ENCODE measurements at places on chromosomes 3 and 15.

GRCh38 chr15:38323895-38324294 lies 71.3 kb downstream of the SPRED1 start:
- no peak for DNase-seq

DNA sequence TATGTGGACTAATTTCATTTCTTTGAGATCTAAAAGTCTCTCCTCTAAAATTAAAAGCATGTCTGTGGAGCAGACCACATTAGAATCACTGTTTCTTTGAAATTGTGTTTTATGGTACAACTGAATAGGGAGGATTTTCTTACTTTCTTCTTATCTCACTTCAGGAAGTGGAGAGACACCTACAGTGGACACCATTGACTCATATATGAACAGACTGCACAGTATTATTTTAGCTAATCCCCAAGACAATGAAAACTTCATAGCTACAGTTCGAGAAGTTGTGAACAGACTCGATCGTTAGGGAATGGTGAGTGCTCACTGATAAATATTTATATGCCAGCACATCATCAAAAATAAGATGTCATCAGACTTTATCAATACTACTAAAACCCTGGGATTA lies 58.3 kb downstream of the HMG20A start:
- no peak for DNase-seq

GRCh38 chr3:129564981-129565644 lies 22.1 kb downstream of the H1-8 start:
- no peak for DNase-seq

- DNase-seq: no peak
Measured at GRCh38 chr3:157111518-157111917, 48.4 kb downstream of the CCNL1 start.

DNA sequence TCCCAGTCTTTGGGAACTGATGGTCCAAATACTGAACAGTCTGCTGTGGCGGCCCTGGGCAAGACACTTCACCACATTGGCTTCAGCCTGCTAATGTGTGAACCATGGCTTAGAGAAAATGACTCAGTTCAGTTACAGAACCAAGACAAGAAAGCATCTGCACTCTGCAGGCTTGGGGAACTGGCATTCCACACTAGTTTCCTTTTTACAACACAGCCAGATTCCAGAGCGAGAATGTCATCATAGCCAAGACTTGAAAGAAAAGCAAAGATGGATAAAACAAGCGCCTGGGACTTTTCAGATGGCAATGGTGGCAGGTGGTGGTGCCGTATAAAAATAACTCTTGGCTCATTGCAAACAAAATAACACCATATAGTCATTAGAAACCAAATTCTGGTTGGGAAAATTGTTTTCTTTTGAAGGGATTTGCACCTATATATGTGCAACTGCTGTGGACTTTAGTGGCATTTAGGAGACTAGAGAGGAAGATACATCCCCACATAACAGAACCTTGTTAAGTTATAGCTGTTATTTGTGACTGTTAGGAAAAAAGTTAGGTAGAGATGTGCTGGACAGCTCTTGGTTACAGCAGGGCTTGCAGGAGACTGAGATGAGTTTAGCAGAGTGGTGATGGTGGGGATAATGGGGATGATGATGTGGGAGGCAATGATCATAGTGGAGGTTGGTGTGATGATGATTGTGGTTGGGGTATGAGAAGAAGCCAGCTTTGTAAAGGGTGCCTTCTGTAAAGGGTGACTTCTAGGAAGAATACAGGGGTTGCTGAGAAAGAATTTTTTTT lies 273.6 kb downstream of the THRB start:
- no peak for DNase-seq

DNA sequence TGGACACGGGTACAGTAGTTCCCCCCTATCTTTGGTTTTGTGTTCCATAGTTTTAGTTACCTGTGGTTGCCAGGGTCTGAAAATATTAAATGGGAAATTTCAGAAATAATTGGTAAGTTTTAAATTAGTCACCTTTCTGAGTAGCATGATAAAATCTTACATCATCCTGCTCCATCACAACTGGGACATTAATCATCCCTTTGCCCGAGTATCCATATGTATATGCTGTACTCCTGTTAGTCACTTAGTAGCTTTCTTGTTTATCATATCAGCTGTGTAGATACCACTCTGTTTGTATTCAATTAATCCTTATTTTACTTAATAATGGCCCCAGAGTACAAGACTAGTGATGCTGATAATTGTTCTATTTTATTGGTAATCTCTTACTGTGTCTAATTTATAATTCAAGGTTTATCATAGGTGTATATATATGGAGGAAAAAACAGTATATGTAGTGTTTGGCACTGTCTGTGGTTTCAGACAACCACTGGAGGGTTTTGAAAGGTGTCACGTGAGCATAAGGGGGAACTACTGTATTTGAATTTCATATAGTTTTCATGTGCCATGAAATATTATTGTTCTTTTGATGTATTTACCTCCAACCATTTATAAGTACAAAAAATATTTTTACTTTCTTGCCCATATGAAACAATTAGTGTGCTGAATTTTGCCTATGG lies 41.4 kb downstream of the CTDSPL2 start:
- no peak for DNase-seq

DNA sequence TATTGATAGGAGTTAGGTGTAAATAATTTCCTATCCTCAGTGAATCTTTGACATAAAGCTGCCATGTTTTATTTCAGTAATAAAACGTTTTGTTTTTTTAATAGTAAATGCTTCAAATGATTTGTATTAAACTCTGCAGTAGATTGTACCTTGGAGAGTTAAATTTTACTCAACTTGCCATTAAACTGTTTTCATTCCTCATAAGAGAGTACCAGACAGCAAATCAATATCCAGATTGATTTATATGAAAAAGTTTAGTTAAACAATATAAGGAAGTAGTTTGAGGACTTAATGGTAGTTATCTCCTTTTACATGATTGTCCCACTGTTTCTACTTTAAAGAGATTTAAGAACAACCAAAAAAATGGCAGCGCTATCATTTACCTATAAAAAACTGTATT lies 18.4 kb downstream of the ALDH1A2 start:
- DNase-seq: no peak

DNA sequence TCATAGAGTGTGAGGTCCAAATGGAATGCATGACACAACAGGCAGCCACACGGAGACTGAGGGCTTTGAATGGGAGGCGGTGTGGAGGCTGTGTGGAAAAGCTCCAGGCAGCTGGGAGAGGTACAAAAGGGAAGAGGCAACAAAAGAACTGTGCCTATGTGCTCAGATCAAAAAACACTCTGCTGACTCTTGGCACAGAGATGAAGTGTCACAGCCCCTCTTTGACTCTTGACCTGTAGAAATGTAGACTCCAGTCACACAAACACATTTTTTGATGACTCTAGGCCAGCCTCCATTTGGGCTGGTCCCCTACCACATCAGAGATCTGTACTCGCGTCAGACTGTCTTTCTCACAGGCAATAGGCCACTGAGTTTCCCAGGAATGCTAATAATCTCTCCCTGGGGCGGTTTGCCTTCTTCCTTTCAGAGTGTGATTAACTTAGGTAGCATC lies 456.0 kb downstream of the TUSC7 start:
- DNase-seq: no peak

DNA sequence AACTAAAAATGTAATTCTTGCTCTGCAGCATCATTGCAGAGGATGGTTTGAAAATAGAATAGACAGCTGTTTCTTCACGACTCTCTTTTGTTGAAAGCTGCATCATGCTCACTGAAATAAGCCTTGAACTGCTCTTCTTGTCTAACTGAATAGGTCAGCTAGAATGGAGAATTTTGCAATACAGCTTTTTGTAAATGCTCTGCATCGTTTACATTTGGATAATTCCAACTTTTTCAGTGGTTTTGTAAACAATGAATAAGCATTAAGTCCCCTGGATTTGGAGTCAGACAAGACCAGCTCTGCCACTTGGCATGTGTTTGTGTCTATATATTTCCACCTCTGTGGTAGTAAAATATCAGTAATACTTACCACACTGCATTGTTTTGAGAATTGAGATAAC lies 95.2 kb downstream of the PLSCR2 start:
- DNase-seq: no peak

- DNase-seq: no peak
Measured at GRCh38 chr15:48064421-48064820, 56.4 kb upstream of the SLC24A5 start.

- no peak for DNase-seq
Measured at GRCh38 chr15:58985443-58985842, 2.0 kb upstream of the RNF111 start.

DNA sequence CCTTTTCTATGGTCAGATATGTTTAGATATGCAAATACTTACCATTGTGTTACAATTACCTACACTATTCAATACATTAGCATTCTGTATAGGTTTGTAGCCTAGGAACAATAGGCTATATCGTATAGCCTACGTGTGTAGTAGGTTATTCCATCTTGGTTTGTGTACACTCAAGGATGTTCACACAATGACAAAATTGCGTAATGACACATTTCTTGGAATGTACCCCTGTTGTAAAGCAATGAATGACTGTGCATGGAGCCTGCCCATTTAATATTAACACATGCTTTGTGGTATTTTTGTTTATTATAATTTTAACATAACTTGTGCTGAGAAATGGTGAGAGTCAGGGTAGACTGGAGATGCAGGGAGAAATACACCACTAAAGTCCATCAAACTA lies 154.9 kb downstream of the LEKR1 start:
- no peak for DNase-seq

DNA sequence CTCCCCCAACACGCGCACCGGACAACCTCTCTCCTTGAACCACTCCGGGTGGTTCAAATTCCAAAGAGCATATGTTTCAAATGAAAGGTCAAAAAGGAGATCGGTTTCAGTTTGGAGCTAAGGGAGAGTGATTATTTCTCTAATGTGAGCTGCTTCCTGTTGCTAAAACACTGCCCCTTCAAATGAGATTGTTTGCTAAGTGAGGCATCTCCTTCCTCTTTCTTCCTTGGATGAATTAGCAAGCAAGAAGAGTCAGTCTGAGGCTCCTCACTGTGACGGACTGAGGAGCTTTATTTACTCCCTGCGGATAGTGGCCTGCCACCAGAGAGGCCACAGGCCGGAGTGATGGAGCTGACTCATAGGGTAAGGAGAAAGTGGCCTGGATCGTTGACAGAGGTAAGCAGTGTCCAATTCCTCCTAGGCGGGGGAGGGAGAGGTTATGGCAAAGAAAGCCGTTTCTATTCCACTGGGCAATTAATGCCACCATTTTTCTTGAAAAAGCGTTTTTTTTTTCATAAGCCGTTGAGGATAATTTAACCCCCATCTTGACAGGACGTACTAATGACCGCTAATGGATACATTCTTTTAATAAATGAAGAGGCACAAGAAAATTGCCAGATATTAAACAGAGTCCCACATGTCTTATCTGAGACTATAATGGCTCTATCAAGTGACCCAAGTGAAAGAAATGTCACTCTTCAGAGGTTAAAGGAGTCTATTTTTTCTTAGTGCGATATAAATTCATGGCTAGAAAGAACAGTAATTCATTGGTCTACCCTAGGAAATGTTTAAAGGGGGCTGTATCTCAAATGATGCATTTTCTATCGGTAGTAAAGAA lies 167.0 kb upstream of the ANKRD28 start:
- DNase-seq: no peak

GRCh38 chr15:58477170-58477569 lies 45.4 kb downstream of the LIPC start:
- no peak for DNase-seq

DNA sequence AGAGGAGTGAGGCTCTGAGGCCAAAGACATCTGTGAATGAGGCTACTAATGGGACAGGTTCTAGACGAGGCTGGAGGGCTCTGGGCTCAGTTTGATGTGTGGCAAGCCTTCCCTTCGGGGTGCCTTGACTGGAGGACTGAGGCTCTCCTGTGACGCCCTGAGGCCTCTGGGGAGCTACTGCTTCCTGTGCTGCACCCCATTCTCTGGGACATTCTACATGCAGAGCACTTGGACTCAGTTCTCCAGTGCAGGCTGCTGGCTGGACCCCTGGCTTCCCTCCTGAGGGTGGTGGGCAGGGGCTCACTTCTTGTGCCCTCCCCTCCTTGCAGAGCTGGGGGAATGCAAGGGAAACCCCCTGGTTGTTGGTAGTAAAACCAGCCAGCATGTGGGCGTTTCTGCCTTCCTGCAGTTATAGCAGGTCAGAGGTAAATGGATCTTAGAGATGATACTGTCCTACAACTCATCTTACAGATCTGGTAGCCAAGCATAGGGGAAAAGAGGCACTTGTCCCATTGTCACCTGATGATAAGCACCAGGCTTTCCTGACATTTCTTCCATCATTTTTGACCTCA lies 133.3 kb downstream of the CHDH start:
- DNase-seq: no peak

- no peak for DNase-seq
Measured at GRCh38 chr3:154151969-154152368, 30.8 kb downstream of the ARHGEF26 start.

- DNase-seq: no peak
Measured at GRCh38 chr3:17585394-17586325, 156.8 kb downstream of the TBC1D5 start.

- DNase-seq: no peak
Measured at GRCh38 chr3:78562328-78562727, 1205.5 kb downstream of the ROBO1 start.

- DNase-seq: no peak
Measured at GRCh38 chr15:24848050-24848449, 106.7 kb upstream of the SNRPN start.

DNA sequence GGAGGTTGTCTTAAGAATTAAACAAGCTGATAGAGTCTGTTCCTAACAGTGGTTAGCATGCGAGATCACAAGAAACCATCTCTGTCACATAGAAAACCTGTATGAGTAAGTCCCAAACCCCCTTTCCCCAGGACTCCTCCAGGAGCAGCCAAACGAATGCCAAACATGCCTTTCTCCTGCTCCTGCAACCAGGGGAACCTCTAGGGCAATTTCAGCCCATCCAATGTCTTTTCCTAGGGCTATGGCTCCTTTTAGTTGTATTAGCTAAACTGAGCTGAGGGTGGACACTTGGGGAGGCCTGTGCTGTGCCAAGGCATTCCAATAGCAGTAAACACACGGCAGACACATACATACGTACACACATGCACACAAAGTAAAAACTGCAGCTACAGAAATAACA lies 36.5 kb upstream of the TIMP4 start:
- no peak for DNase-seq

DNA sequence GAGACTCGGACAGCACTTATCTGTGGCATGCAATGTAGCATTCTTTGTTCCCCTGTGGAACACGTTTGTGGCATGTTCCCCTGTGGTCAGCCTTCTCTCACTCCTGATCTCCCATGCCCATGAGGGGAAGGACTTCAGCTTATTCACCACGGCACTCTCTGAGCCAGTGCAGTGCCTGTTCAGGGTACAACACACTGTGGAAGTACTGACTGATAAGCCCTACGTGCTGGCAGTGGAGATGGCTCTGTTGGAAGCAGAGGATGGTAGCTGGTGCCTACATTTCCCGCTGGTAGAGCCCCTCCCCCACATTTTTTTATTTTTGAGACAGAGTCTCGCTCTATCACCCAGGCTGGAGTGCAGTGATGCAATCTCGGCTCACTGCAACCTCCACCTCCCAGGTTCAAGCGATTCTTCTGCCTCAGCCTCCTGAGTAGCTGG lies 43.5 kb upstream of the ETV5 start:
- DNase-seq: no peak

GRCh38 chr3:8365541-8365940 lies 136.1 kb upstream of the LMCD1 start:
- DNase-seq: no peak

Measured in activated T-cell treated with anti-CD3 and anti-CD28 coated beads, Interleukin-2, amount 50 U/mL, for 1 hour (primary cell).